Stimulated activated CD8-positive, alpha-beta memory T cell treated with anti-CD3 and anti-CD28 coated beads, Interleukin-4, amount 100 ng/mL, for 24 hours (primary cell): ENCODE measurements at places on chromosomes 3 and 15.

- peak; percentile 56 for DNase-seq
These were observed at the start of gene NT5DC2 for GRCh38 chr3:52533623-52534280. Gene NT5DC2, minus strand, starts transcription at chr3:52533857. Its CDS starts 120 bp downstream, at chr3:52533737.

- no peak for DNase-seq
These were observed 24.8 kb downstream of the GABRR3 start for GRCh38 chr3:98010194-98010882.

DNA sequence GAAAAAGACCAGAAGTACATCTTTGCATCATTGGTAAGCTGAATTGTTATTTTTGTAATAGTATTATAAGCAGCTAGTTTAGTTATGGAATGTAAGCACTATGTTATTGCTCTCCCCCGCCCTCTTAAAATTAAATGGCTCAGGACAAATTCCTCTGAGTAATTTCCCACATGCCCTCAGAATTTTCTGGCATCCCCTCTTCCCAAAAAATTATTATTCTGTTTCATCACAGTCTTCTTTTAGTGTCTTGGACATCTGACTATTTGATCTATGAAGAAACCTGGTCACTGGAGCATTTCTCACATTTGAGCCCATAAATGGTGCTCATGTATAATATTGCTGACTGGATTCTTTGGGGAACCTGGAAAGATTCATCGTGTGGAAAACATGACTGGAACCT lies 68.3 kb downstream of the KLHL25 start:
- no peak for DNase-seq

DNA sequence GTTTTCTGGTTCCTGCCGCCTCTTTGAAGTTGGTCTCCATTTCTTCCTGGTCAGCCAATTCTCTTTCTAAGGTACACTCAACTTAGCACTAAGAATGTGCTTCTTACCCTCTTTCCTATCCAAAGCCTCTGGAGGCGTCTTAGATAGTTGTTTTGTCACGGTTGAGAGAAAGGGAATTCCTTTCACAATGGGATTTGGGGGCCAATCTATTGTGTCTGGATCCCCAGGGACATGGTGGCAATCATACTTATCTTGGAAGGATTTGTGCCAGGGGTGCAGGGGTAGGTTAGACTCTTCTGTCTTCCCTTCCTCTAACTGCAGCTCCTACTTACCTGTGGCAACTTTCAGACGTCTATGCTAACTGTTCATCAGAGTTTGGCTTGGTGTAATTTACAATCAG lies 287.1 kb downstream of the SOX2 start:
- no peak for DNase-seq

GRCh38 chr3:23203708-23204330 lies 692 bp downstream of the UBE2E2 start:
- DNase-seq = no peak

DNA sequence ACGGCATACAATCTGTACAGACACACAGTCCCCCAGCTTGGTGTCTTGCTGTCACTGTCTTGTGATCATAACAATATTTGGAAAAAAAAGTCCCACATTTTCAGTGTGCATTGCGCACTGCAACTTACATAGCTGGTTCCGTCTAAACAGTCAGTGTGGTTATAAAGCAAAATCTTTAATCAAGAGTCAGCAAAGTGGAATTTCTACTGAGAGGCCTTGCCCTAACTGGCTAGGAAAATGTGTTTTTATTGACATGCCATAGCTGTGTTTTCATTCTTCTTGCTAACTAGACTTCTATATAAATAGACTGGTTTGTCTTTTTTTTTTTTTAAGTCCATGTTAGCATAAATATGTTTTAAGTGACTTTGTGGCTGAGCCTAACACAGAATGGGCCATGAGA lies 174.8 kb downstream of the POLR2M start:
- DNase-seq = no peak

DNA sequence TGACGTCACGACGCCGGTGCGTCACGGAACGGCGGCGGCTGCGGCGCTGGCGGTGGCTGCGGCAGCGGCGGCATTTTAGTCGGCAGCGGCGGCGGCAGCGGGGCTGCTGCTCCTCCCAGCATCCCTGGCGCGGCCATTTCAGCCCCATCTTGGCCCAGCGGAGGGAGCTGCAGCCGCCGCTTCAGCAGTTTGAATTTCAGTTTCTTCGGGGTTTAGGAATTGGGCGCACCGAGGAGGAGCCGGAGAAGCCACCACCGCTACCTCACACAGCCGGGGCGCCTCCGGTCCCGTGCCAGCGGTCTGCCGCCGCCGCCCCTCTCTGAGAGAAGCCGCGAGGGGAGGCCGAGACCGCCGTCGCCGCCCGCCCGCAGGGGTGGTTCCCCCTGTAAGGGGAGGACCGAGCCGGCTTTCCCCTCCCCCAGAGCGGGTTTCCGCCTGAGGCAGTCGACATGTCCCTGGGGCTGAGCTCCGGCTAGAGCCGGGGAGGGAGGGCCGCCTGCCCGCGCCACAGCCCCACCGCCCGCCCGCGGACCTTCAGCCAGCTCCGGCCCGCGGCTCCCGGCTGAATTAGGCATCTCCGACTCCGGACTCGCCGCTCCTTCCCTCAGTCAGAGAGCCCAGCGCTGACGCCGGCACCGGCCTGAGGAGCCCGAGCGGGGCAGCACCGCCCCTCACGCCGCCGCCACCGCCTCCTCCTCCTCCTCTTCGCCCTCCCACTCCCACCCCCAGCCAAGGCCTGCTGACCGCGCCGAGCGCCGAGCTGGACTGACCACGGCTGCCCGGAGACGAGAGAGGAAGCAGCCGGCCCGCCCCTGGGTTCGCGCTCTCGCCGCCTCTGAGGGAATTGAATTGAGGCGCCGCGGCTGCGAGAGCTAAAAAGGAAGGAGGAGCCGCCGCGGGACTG lies at the start of gene TSC22D2:
TSC22D2 (plus strand) TSS at position 78 of the 904 bp plus-strand sequence. CDS start 1,053 bp downstream, outside the sequence.
- peak; percentile 97 for DNase-seq

- no peak for DNase-seq
These were observed 2.2 kb downstream of the ZBED2 start for GRCh38 chr3:111592936-111593335.

- no peak for DNase-seq
These were observed 37.8 kb downstream of the DLG1 start for GRCh38 chr3:197260491-197261163.

GRCh38 chr3:187101184-187102072 lies 37.9 kb downstream of the RPL39L start:
- peak; percentile 24 for DNase-seq

DNA sequence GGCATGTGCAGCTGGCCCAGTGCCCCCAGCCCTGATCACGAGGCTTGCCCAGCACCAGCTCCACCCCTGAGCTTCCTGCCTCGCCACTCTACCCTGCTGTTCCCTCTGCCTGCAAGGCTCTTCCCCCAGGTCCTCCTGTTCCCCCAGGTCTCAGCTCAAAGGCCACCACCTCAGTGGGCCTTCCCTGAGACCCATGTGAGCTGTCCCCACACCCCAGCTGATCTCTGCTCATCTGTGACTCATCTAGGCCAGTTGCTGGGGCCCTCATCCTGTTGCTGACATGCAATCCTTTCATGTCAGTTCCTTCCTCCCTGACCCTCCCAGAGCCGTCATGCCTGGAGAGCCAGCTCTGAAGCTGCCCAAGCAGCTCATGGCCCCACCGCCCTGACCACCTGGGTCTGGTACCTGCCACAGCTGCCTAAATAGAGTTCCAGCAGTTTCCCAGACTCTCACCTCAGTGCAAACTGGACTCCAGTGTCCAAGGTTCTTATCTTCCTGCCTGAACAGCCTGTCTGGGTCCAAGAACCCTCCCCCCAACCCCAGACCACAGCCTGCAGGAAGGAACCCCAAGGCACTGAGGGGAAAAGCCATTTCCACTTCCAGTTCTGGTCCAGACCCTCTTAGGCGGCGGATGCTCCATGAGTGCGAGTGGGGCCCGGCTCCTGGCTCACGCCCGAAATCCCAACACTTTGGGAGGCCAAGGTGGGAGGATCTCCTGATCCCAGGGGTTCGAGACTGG lies 116.6 kb upstream of the IQSEC1 start:
- DNase-seq = no peak

- no peak for DNase-seq
These were observed 129.1 kb downstream of the HCN4 start for GRCh38 chr15:73239564-73240215.

- DNase-seq = no peak
These were observed 507 bp upstream of the MRPL3 start for GRCh38 chr3:131503320-131503635.

- DNase-seq = no peak
These were observed 76.0 kb downstream of the ZNF609 start for GRCh38 chr15:64536244-64536836.

- DNase-seq = no peak
These were observed 131.5 kb downstream of the WNT7A start for GRCh38 chr3:13748276-13748879.

DNA sequence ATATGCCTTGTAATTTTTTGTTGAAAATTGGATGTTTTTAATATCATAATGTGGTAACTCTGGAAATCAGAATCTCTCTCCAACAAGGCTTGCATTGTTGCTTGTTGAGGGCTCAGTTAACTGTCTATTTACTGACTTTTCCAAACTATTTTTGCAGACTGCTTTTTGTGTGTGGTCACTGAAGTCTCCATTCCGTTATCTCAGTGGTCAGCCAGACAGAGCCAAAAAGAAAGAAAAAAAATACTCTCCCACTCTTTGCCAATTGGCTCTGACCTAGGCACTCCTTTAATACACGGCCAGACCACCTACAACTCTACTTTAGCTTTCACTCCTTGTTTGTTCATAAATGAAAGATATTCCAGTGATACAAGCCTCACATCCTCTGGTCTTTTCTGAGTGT lies 52.5 kb downstream of the IFT80 start:
- no peak for DNase-seq

- DNase-seq = no peak
These were observed 23.4 kb downstream of the FNDC3B start for GRCh38 chr3:172062761-172063160.

DNA sequence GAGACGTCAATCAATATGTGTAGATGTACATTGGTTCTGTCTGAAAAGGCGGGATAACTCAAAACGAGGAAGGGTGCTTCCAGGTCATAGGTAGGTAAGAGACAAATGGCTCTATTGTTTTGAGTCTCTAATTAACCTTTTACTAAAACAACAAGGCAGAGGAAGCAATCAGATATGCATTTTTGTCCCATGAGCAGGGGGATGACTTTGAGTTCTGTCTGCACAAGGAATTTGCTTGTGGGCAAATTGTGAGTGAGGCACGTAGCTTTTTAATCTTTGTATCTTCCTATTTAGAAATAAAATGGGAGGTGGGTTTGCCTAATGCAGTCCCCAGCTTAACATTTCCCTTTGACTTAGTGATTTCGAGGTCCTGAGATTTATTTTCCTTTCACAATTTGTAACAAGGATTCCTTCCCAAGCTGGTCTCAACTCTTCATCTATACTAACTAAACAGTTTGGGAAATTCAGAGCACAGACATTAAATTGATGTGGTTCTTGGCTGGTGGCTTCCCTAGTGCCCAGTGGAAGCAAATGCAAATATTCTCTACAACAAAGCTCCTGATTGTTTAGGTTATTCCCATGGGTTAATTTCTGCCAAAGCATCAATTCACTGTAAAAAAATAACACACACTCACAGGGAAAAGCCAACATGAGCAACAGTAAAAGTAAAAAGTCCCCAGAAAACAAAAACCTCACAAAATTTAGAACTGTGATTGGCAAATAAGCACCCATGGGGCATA lies 738.8 kb upstream of the SGO1 start:
- DNase-seq = no peak

- DNase-seq = no peak
These were observed 175.0 kb upstream of the TLE3 start for GRCh38 chr15:70272565-70273355.

- DNase-seq = no peak
These were observed 1059.2 kb downstream of the OTOL1 start for GRCh38 chr3:162555761-162556160.

GRCh38 chr3:48070030-48070429 lies 53.8 kb upstream of the MAP4 start:
- no peak for DNase-seq

DNA sequence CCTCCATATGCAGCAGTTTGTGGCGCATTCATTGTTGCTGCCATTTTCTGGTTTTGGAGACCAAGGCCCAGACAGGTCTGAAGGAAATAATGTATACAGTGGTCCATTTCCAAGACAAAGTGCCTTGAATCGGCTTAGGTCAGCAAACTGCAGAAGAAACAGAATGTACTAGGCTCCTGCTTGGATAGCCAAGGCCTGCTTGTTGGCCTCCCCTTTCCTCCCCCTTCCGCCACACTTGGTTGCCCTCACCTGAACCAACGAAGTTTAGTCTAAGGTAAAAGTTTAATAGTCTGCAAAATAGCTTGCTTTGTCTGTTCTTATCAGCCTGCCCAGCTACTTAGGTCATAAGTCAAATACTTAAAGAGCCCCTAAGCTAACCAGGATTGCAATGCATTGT lies 12.0 kb upstream of the RTP3 start:
- DNase-seq = no peak

DNA sequence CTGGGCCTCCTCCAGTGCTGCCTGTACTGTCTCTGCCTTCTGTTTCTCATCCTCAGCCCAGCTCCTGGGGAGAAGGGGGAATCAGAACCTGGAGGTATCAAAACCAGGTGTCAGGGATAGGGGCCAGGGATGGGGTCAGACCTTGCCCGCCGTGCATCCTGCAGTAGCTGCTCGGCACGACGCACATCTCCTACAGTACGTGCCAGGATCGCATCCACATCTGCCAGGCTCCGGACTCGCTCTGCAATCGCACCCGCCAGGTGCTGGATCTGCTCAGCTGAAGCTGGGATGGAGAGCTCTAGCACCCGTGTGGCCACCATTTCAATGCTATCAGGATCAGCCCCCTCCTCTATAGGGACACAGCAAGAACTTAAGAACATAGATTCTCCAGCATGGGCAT lies 1.4 kb upstream of the USP19 start:
- DNase-seq = no peak

DNA sequence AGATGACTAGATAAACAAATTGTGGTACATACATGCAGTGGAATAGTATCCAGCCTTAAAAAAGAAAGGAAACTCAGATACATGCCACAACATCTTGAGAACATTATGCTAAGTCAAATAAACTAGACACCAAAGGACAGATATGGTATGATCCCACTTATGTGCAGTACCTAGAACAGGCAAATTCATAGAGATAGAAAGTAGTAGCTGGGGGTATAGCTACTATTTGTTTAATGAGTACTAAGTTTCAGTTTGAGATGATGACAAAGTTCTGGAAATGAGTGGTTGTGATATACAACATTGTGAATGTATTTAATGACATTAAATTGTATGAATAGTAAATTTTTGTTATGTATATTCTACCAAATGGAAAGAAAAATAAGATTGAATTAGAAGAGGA lies 477.2 kb upstream of the CFAP20DC start:
- DNase-seq = no peak

DNA sequence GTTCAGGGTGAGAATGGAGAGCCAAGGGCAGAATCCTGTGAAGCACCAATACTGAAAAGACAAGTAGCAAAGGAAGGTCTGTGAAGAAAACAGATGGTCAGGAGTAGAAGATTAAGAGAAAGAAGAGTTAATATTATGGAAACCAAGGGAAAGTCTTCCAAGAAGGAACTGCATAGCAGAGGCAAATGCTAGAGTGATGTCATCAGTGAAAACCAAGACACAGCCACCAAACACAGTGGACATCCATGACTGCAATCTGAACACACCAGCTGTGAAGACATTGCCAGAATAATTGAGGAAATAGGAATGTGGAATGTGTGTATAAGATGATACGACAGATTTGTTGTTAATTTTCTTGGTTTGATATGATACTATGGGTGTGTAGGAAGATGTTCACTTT lies 26.8 kb upstream of the ZBTB38 start:
- no peak for DNase-seq
